ENCODE measurements at places on chromosomes 12 and 14. TPM values are rescaled to one million over a fixed set of nuclear protein-coding genes. Genes with fewer than 3 reads are reported as not detected.

DNA sequence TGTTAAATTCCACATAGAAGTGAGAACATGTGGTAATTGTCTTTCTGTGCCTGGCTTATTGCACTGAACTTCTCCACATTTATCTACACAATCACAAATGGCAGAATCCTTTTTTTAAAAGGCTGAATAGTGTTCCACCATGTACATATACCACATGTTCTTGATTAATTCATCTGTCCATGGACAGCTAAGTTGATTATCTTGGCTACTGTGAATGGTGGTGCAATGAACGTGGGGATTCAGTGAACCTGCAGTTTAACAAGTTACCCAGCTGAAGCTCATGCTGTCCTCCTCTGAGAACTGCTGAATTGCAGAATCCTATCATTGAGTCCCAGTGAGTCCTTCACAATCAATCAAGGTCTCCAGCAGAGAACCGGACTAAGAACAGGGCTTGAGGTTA, 74.9 kb downstream of the TBK1 start:
- H3K27me3 ChIP-seq = no peaks in the 10 kb centered on the region
- no peak overlapping the region for H3K27ac ChIP-seq
- no peaks in the 10 kb centered on the region for H3K4me1 ChIP-seq
- H3K4me3 ChIP-seq = no peak overlapping the region
- H3K36me3 ChIP-seq = no peaks in the 10 kb centered on the region
- DNase-seq = no peak

DNA sequence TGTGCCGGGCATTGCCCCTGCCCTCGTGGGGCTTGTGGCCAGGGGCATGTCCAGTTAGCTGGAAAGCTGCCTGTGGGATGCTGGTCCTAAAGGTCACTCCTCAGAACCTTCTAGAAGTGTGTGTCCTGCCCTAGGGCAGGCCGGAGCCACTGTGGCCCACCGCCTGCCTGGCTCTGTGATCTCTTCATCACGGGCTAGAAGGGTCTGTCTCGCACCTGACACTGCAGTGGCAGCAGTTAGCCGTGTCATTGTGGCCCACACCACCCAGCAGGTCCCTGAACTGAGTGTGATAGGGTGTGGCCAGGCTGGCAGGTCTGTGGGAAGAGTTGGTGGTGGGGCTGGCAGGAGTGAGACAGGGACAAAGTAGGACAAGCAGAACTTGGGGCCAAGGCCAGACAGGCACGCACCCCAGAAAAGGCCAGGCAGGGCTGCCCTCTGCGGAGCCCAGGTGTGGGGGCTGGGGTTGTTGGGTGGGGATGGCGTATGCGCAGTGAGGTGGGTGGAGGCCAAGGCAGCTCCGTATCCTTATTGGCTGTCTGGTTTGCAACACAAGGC, 41.2 kb downstream of the ADGRD1 start:
- no peak for DNase-seq
- H3K36me3 ChIP-seq = peaks cover under 1% of the 10 kb centered on the region
- H3K27ac ChIP-seq = peak overlapping the region; percentile 23
- no peaks in the 10 kb centered on the region for H3K27me3 ChIP-seq

DNA sequence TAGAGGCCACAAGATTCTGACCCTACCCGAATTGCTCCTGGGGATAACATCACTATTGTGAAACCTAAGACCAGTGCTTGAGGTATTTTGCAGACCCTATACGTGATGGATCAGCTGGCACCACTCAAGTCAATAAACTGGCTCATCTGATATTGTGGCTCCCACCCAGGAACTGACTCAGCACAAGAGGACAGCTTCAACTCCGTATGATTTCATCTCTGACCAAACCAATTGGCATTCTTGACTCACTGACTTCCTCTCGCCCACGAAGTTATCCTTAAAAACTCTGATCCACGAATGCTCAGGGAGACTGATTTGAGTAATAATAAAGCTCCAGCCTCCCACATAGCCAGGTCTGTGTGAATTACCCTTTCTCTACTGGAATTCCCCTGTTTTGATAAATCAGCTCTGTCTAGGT, 1036.1 kb upstream of the TMEM132C start:
- no peaks in the 10 kb centered on the region for H3K27me3 ChIP-seq
- H3K4me3 ChIP-seq = no peak overlapping the region
- no peak overlapping the region for H3K27ac ChIP-seq
- no peak for DNase-seq

GRCh38 chr14:72154645-72155378, 222.6 kb downstream of the RGS6 start:
- no peak overlapping the region for H3K4me3 ChIP-seq
- H3K4me1 ChIP-seq = no peaks in the 10 kb centered on the region
- no peaks in the 10 kb centered on the region for H3K36me3 ChIP-seq
- no peaks in the 10 kb centered on the region for H3K27me3 ChIP-seq
- H3K27ac ChIP-seq = no peak overlapping the region
- DNase-seq = no peak

- H3K27ac ChIP-seq = no peak overlapping the region
- no peak for DNase-seq
- H3K36me3 ChIP-seq = no peaks in the 10 kb centered on the region
- no peak overlapping the region for H3K4me3 ChIP-seq
- no peaks in the 10 kb centered on the region for H3K4me1 ChIP-seq
Observed at GRCh38 chr14:86450085-86450484, 920.1 kb downstream of the FLRT2 start.

Gene BMP4
- 13.3 TPM for total RNA-seq

DNA sequence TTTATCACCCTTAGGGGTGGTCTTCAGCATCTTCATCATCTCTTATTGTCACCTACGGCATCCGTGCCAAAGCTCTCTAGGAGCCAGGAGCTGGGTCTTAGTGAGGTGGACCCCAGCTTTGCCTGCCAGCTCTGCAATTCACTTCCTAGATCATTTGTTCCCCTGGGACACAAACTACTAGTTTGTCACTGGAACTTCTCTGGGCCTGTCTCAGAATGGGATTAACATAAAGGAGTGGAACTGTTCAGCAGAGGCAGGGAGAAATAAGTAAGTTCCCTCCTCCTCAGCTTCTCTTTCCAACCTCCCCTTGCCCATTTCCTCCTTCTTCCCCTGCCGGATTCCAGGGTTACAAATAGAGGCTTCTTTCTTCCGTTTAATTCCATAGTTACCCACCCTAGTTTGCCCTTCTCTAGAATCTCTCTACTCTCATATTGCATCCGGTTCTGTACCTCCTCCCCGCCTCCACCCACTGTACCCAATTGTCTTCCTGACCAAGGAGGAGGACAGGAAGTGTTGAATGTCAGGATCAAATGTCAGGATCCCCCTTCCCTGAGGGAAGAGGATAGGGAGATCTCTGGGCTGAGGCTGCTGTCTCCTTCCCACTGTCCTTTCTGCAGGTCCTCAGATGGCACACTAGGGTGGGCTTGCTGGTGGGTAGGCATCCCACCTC, 25.0 kb downstream of the LARP4 start:
- no peaks in the 10 kb centered on the region for H3K27me3 ChIP-seq
- H3K4me3 ChIP-seq = no peak overlapping the region
- H3K4me1 ChIP-seq = no peaks in the 10 kb centered on the region
- peak overlapping the region; percentile 6 for H3K27ac ChIP-seq

Gene C1RL
- 108 TPM for total RNA-seq

- H3K36me3 ChIP-seq = no peaks in the 10 kb centered on the region
- peak overlapping the region; percentile 17 for H3K4me3 ChIP-seq
- DNase-seq = no peak
- no peak overlapping the region for H3K27ac ChIP-seq
- H3K27me3 ChIP-seq = no peaks in the 10 kb centered on the region
Observed at GRCh38 chr12:42327227-42327590, 1.2 kb downstream of the PPHLN1 start.

- H3K27ac ChIP-seq = no peak overlapping the region
- H3K4me3 ChIP-seq = no peak overlapping the region
- peaks cover 3% of the 10 kb centered on the region for H3K36me3 ChIP-seq
- DNase-seq = no peak
- H3K4me1 ChIP-seq = peaks cover 1% of the 10 kb centered on the region
Observed at GRCh38 chr14:63406333-63406732, 87.6 kb upstream of the GPHB5 start.

- no peaks in the 10 kb centered on the region for H3K36me3 ChIP-seq
- no peak overlapping the region for H3K4me3 ChIP-seq
- H3K27ac ChIP-seq = no peak overlapping the region
- DNase-seq = no peak
- H3K27me3 ChIP-seq = no peaks in the 10 kb centered on the region
Observed at GRCh38 chr12:74722709-74723108, 185.1 kb downstream of the ATXN7L3B start.

- no peak overlapping the region for H3K4me3 ChIP-seq
- no peaks in the 10 kb centered on the region for H3K36me3 ChIP-seq
- no peak for DNase-seq
Observed at GRCh38 chr14:72800848-72801370, 93.0 kb downstream of the DPF3 start.

DNA sequence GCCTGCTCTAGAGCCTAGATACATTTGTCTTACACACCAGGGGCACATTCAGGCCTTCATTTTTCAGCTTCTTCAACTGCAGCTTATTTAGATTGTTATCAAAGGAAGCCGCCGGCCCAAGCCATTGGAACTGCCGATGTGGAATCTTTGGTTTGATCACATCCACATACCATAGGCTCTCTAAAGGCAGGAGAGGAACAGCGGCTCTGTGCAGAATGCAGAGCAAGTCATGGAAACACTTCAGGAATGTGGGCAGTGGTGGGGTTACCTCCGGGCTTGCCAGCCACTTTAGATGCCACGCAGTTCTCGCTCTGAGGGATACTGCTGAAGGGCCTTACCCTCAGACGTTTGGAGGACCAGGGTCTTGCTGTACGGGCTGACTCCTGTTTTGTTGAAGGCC, 53.4 kb upstream of the PYGL start:
- H3K4me3 ChIP-seq = no peak overlapping the region
- H3K36me3 ChIP-seq = no peaks in the 10 kb centered on the region
- no peak overlapping the region for H3K27ac ChIP-seq

GRCh38 chr14:94170136-94170535, 4.0 kb upstream of the PPP4R4 start:
- H3K36me3 ChIP-seq = no peaks in the 10 kb centered on the region
- H3K27me3 ChIP-seq = peaks cover 20% of the 10 kb centered on the region
- no peak overlapping the region for H3K4me3 ChIP-seq
- DNase-seq = no peak
- no peak overlapping the region for H3K27ac ChIP-seq

DNA sequence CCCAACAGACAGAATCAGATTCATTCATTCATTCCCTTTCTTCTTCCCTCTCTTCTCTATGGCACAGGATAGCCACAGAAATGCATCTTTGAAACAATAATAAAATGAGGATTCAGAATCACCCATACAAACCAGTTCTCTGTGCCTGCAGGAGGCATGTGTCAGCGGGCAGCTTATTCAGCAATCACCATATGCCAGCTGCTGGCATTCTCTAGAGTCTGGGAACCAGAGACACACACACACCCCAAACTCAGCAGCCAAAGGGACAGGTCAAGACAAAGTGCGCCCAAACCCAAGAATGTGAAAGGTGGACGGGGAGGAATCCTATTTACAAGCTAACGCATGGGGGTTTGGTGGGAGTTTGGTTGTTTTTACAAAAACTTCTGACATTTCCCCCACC, 14.1 kb downstream of the ARF3 start:
- no peak overlapping the region for H3K27ac ChIP-seq
- no peak for DNase-seq
- no peaks in the 10 kb centered on the region for H3K27me3 ChIP-seq
- peaks cover 14% of the 10 kb centered on the region for H3K36me3 ChIP-seq
- H3K4me3 ChIP-seq = no peak overlapping the region

DNA sequence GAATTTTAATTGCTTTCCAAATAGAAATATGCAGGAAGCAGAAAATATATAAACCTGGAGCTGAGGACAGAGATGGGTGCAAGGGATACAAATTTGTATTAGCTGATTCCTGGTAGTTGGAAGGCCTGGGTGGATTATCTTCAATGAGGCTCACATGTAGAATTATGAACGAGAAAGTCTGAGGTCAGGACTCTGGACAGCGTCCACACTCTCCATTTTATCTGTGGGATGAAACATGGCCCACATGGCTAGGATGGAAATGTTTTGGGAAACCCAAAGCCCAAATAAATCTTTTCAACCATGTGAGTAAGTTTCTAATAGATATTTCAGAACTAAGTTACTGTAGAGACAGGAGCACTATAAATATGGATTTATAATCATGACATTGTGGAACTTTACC, 256.1 kb downstream of the APAF1 start:
- peak; percentile 19 for DNase-seq
- H3K27me3 ChIP-seq = peaks cover 18% of the 10 kb centered on the region
- no peak overlapping the region for H3K4me3 ChIP-seq

GRCh38 chr12:75606151-75606550, 94.7 kb upstream of the KRR1 start:
- H3K36me3 ChIP-seq = no peaks in the 10 kb centered on the region
- peaks cover 3% of the 10 kb centered on the region for H3K4me1 ChIP-seq
- H3K27ac ChIP-seq = no peak overlapping the region

- H3K27me3 ChIP-seq = no peaks in the 10 kb centered on the region
- no peak overlapping the region for H3K4me3 ChIP-seq
- no peaks in the 10 kb centered on the region for H3K4me1 ChIP-seq
- H3K36me3 ChIP-seq = no peaks in the 10 kb centered on the region
Observed at GRCh38 chr12:76943008-76943407, 64.2 kb upstream of the CSRP2 start.

GRCh38 chr12:93883436-93884154, 206.4 kb downstream of the CRADD start:
- no peak for DNase-seq
- H3K27ac ChIP-seq = no peak overlapping the region
- H3K27me3 ChIP-seq = no peaks in the 10 kb centered on the region
- H3K4me3 ChIP-seq = no peak overlapping the region

GRCh38 chr12:27821259-27821973, 41.4 kb upstream of the MANSC4 start:
- H3K27me3 ChIP-seq = no peaks in the 10 kb centered on the region
- no peaks in the 10 kb centered on the region for H3K36me3 ChIP-seq
- H3K4me3 ChIP-seq = no peak overlapping the region
- no peaks in the 10 kb centered on the region for H3K4me1 ChIP-seq
- H3K27ac ChIP-seq = no peak overlapping the region
- peak; percentile 89 for DNase-seq

Gene PIWIL1
- not detected for total RNA-seq

Gene KIF26A
- total RNA-seq = 6.5 TPM

DNA sequence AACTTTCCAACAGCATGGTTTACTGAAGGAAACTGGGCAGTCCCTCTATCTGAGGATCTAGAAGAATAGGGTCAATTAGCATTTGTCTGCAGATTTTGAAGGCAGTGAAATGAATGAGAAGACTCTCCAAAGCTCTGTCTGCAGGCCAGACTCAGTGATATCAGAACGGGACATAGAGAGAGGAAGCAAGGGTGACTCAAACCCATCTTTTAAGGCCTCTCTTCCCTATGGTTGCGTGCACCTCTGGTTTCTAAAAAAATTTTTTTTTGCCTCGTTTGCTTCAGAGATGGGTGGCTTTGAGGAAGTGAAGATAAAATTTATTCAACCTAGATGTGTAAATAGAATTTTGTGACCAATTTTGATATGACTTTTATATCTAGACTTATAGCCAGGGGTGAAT, 71.9 kb upstream of the HOXC13 start:
- H3K36me3 ChIP-seq = no peaks in the 10 kb centered on the region
- H3K27ac ChIP-seq = no peak overlapping the region
- no peak overlapping the region for H3K4me3 ChIP-seq
- no peaks in the 10 kb centered on the region for H3K4me1 ChIP-seq
- DNase-seq = no peak
- peaks cover 11% of the 10 kb centered on the region for H3K27me3 ChIP-seq

GRCh38 chr12:73362666-73363065, 1090.5 kb downstream of the TRHDE start:
- no peak for DNase-seq
- no peaks in the 10 kb centered on the region for H3K4me1 ChIP-seq
- H3K36me3 ChIP-seq = no peaks in the 10 kb centered on the region
- no peak overlapping the region for H3K4me3 ChIP-seq

- H3K36me3 ChIP-seq = no peaks in the 10 kb centered on the region
- H3K27me3 ChIP-seq = no peaks in the 10 kb centered on the region
- DNase-seq = no peak
- H3K4me1 ChIP-seq = no peaks in the 10 kb centered on the region
Observed at GRCh38 chr12:61367281-61367785, 892.9 kb upstream of the USP15 start.
